ENCODE measurements at places on chromosomes 5 and 9.

- no peak for DNase-seq
Measured at GRCh38 chr9:69249337-69249736, 75.3 kb downstream of the TJP2 start.

DNA sequence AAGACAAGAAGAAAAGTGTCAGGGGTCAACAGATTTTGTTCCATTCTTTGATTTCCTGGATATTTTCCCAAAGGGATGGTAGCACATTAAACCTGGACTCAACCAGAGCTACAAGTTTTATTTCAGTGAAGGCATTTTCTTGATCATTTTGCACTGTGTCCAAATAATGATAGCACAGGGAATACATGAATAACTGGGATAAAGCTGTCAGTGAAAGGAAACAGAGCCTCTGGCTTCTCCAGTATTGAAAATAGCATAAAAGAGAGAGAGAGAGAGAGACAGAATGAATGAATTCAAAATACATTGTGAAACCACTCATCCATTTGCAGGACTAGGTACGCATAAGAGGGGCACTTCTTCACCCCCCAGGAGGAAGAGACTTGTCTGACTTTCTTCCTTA lies 43.0 kb downstream of the SEMA5A start:
- no peak for DNase-seq

DNA sequence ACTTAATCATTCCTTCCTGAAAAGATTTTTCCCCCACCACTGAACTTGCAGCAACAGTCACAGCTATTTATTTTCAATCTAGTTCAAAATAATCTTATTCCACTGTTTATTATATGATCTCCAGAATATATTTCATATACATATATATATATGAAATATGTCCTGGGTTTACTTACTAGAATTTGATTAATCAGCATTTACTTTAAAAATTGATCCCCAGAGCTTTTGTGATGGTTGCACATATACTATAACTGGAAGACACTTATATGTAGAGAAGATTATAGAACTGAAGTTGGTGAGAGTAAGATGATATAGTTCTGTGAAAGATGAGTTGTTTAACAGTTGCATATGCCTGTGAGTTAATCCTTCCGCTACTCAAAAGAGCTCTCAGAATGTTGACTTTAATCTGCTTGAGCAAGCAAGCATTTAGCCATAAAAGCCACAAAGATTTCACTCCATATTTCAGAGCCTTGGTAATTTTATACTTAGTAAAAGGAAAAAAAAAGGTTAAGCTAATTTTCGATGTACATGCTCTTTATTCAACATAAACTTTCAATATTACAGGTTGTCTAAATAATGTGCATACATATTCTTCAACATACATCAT lies 399.3 kb upstream of the CDH9 start:
- DNase-seq: no peak

GRCh38 chr5:179279347-179280094 lies 65.7 kb downstream of the ADAMTS2 start:
- no peak for DNase-seq

DNA sequence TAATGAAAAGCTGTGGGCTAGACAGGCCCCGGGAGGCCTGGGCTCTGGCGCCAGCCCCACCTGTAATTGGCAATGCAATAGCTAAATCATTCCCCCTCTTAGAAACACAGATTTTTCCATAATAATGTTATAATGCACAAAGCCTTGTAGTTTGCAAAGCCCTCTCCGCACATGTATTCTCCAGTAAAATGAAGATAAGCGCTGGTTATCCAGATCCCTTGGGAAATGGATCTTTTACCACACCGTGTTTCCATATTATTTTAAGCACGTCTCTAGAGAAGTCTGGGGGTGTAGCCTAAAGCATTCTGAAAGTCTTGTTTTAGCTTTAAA lies 1.1 kb upstream of the APBA1 start:
- DNase-seq: no peak

GRCh38 chr5:160448886-160449285 lies 27.2 kb downstream of the PTTG1 start:
- no peak for DNase-seq

GRCh38 chr9:6549106-6549800 lies 96.3 kb downstream of the GLDC start:
- no peak for DNase-seq

DNA sequence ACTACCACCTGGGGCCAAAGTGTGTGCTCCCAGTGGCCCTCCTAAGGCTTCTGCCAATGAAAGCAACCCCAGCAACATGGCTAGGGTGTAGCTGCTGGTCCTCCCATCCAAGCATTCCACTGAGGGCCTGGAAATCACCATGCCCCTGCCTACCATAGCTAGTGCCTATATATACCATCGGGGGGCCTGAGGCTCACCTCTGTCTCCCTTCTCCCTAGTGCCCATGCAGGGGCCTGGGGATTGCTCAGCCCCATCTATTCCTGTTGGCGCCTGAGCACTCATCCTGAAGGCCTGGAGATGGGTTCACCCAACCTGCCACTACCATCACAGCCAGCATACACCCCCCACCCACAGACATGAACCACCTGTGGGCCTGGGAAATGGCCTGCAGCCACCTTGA lies 367.3 kb downstream of the RAB3C start:
- DNase-seq: no peak

- no peak for DNase-seq
Measured at GRCh38 chr9:13088720-13089427, 190.6 kb downstream of the MPDZ start.

DNA sequence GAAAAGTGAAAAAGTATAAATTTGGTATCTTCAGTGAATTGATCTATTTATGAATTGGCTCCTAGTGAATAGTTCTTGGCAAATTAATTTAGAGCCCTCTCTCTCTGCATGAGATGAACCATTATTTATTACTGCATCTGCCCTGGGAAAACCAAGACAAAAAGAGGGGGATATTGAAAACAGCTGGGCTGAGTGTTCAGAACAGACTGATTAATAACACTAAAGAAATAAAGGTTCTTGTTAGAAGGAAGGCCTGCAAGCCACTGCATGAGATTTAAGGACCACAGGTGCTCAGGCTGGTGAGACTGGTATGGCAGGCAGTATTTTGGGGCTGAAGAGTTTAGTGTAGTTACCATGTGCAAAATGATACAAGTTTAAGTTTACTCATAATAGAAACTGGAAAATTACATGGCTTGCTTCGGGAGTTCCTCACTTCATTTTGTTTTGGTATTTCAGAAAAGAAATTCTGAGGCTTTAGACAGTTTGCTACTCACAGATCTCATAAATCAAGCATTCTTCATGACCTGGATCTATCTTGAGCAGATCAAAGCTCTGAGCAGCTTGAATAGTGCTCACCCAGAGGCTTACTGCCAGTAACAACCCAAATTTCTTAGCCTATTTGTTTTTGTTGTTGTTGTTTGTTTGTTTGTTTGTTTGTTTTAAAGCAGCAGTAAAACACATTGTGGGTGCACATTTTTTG lies 56.1 kb downstream of the KIAA1958 start:
- DNase-seq: no peak

DNA sequence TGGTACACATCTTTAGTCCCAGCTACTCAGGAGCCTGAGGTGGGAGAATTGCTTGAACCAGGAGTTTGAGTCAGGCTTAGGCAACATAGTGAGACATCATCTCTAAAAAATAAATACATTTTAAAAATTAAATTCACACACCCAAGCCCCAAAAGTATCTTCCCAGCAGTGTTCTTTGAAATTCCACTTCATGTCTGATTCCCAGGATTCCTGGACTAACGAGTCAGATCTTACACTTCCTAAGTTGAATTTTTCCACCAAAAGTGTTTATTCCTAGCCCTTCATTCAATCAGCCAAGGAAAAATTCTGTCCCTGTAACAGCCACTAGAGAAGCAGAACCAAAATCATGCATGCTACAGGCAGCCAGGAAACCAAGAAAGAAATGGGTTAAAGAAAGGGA lies 970.9 kb downstream of the EFNA5 start:
- no peak for DNase-seq

- DNase-seq: no peak
Measured at GRCh38 chr5:102873379-102873932, 118.4 kb downstream of the PAM start.

DNA sequence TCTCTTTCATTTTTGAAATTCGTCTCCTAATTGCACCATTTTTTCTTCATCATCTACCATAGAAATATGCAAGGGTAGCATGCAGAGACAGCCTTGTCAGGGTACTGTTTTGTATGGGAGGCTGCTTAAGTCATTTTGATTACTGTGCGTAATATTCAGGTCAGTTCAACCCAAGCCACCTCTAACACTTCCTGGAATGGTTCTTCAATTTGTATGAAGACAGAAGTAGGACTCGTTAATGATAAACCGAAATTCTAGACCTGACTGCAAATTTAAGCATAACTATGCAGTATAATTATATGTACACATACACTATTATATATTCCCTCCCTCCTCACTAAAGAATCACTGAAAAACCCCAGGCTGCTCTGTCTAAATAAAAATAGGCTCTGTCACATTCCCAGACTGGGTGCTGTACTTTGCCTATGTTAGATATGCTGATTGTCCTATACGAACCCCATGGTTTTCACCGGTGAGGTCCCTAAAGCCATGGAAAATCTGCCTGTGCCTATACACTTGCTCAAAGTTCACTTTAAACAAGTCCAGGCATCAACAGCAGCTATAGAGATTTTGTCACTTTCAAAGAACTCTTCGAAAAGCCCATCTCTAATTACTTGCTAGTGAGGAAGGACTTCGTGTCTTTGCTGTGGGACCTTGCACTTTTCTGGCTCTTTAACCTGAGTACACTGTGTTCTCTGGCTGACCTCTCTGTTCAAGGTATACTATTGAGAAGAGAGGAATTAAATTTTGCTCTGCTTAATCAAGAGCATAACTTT lies 352.1 kb upstream of the CD180 start:
- no peak for DNase-seq

- DNase-seq: no peak
Measured at GRCh38 chr5:85823462-85824426, 794.0 kb upstream of the COX7C start.

DNA sequence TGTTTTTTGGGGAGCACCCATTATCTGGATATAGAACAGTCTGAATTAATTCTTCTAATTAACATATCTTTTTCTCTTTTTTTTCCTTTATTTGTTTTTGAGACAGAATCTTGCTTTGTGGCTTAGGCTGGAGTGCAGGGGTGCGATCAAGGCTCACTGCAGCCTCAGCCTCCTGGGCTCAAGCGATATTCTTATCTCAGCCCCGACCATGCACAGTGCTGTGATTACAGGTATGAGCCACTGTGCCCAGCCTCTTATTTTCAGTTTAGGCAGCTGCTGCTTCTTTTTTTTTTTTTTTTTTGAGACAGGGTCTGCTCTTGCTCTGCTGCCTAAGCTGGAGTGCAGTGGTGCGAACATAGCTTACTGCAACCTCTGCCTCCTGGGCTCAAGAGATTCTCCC lies 20.2 kb downstream of the UBE2R2 start:
- DNase-seq: no peak

- no peak for DNase-seq
Measured at GRCh38 chr5:775961-776861, 8.3 kb downstream of the ZDHHC11B start.

- DNase-seq: peak; percentile 28
Measured at GRCh38 chr5:149271716-149272563, at the start of gene AFAP1L1. AFAP1L1 (plus strand) TSS chr5:149271859; CDS start chr5:149271969, 110 bp downstream.

DNA sequence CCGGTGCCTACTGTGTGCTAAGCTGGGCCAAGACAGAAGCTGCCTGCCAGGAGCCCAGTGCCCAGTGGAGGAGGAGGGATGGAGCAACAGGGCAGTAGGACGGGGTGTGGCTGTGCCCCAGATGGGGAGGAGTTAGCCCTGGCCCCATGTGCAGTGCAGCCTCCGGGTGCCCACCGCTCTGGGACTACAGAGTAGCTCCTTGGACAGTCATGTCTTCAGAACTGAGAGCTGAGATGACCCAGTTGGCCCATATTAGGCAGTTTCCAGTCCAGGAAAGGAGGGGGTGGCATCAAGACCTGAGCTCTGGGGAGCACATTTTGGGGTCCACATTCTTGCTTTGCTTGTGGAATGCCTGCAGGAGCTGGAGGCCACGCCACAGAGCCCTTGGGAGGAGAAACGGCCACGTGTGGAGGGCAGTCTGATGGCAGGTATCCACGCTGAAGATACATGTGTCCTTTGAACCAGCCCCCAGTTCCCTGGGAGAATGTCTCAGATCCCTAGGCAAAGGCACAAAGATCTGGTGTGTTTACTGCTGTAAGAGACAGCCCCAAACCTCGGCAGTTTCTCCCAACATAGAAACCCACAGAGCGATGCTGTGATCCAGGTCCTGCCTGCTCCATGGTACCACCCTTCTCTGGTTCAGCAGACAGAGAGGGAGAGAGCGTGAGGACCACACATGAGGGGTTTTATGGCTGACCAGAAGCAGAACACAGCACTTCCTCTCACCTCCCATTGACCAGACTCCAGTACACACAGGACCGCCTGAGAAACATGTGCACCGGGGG lies 46.8 kb upstream of the FCN1 start:
- DNase-seq: no peak

GRCh38 chr9:82820186-82820585 lies 242.8 kb downstream of the RASEF start:
- no peak for DNase-seq

DNA sequence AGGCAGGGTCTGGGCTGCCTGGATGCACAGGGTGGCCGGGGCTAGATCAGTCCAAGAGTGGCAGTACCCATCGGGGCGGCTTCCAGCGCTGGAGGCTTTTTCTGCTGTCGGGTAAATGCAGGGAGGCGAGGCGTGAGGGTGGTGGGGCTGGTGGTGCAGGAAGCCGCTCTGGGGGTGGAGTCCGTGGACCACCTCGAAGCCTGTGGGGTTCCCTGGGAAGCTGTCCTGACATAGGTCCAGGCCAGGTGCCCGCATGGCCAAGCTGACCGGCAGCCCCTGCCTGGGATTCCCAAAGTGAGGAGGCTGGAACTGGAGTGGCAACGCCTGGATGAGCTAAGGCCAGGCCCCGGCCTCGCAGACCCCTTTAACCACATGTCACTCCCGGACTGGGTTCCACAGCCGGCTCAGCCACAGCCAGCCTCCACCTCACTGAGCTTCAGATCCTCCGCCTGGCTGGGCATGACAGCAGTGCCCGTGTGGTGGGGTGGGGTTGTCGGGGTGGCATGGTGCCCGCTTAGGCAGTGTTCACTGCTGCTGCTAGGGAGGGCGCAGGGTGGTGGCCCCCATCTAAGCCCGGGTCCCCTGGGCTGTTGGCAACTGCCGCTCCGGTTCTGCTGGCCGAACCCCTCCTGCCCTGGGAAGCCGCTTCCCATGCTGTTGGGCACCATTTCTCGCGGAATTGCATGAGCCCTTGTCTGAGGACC lies 1.4 kb upstream of the QRFP start:
- DNase-seq: no peak

DNA sequence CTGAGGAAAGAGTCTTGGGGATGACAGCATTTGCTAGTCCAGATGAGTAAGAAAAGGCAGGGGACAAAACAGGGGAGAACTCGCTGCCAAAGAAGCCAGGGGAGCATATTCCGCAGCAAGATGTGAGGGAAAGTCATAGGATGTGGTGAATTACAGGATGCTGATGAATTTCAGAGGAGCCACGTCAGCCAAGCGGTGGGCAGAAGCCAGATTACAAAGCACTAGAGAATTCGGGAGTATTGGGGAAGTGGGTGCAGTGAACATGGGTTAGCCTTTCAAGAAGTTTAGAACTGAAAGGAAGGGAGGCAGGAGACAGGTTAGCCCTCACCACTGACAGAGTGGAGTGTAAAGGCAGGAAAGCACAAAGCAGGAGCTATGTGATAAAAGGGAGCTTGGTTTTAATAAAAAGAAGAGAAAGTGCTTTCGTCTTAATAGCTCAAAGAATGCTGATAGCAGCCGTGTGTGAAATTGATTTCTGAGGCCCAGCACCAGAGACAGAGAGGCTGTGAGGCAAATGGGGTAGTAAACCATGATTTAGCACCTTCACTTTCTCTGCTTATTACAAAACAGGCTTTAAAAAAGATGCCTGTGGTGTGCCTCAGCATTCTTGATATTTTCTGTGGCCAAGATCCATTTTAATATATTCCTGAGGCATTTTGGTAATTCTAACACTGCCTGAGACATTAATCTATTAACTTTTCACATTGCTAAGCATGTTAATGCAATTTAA lies 16.9 kb downstream of the ADAMTSL1 start:
- DNase-seq: no peak

Data from activated naive CD8-positive, alpha-beta T cell treated with anti-CD3 and anti-CD28 coated beads for 36 hours (primary cell).